Retinal pigment epithelial cell (primary cell): ENCODE measurements at places on chromosomes 12 and 14.

DNA sequence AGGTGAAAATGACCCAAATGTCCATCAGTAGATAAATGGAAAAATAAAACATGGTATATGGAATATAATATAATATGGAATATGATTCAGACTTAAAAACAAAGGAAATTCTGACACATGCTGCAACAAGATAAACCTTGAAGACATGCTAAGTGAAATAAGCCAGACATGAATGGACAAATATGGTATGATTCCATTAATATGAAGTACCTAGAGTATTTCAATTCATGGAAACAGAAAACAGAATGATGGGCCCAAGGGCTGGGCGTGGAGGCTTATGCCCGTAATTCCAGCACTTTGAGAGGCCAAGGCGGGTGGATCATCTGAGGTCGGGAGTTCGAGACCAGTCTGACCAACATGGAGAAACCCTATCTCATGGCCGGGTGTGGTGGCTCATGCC is 22.7 kb upstream of the ORAI1 start:
- DNase-seq: no peak

- no peak for DNase-seq
These were observed 149.5 kb upstream of the PELI2 start for GRCh38 chr14:55968741-55969140.

DNA sequence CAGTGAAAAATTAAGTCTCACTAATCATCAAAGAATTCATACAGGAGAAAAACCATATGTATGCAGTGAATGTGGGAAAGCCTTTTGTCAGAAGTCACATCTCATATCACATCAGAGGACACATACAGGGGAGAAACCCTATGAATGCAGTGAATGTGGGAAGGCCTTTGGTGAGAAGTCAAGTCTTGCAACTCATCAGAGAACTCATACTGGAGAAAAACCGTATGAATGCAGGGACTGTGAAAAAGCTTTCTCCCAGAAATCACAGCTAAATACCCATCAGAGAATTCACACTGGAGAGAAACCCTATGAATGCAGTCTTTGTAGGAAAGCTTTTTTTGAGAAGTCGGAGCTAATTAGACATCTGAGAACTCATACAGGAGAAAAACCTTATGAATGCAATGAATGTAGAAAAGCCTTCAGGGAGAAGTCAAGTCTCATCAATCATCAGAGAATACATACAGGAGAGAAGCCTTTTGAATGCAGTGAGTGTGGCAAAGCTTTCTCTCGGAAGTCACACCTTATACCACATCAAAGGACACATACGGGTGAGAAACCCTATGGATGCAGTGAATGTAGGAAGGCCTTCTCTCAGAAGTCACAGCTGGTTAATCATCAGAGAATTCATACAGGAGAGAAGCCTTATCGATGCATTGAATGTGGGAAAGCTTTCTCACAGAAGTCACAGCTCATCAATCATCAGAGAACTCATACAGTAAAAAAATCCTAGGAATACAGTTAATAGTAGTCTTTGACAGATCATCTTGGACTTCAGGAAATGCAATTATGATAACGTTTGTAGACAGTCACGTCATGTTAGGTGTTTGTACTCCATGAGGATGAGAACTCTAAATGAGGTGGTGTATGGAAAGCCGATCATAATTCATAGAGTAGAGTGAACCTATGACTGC is 21.1 kb downstream of the ZNF84 start:
- DNase-seq: no peak

- DNase-seq: no peak
These were observed 24.0 kb downstream of the BTBD7 start for GRCh38 chr14:93308686-93309345.

DNA sequence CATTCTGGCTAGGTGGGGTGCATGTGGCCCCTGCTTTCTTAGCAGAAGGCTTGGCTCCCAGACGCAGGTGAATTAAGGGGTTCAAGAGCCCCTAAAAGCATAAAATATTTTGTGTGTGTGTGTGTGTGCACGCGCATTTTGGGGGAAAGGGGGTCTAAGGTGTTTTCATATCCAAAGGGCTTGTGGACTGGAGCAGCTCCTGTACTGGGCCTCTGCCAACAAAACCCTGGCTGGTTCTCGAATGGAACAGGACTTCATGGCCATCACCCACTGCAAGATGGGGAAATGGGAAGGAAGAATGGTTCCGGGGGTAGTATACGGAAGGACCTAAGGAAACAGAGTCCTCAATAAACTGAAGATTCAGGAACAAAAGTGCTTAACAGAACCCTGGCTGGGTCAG is 3.9 kb upstream of the ATN1 start:
- no peak for DNase-seq

- no peak for DNase-seq
These were observed 930.2 kb upstream of the FOXG1 start for GRCh38 chr14:27836386-27836785.

DNA sequence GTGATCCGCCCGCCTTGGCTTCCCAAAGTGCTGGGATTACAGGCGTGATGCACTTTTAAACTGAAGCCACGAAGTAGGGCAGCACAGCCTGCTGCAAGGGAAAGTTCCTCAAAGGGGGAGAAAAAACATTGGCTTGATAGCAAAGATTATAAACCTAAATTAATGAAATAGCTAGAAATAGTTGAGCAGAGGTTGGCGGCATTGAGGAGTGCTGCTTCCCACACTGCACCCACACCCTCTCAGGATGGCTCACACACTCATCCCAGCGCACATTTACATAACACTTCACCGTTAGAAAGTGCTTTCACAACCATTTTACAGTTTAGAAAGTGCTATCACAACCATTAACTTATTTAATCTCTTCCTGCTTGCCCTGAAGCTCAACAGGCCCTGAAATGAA is 44.4 kb upstream of the TCL1A start:
- no peak for DNase-seq

GRCh38 chr14:63713058-63713457 is 14.8 kb downstream of the SGPP1 start:
- DNase-seq: no peak

DNA sequence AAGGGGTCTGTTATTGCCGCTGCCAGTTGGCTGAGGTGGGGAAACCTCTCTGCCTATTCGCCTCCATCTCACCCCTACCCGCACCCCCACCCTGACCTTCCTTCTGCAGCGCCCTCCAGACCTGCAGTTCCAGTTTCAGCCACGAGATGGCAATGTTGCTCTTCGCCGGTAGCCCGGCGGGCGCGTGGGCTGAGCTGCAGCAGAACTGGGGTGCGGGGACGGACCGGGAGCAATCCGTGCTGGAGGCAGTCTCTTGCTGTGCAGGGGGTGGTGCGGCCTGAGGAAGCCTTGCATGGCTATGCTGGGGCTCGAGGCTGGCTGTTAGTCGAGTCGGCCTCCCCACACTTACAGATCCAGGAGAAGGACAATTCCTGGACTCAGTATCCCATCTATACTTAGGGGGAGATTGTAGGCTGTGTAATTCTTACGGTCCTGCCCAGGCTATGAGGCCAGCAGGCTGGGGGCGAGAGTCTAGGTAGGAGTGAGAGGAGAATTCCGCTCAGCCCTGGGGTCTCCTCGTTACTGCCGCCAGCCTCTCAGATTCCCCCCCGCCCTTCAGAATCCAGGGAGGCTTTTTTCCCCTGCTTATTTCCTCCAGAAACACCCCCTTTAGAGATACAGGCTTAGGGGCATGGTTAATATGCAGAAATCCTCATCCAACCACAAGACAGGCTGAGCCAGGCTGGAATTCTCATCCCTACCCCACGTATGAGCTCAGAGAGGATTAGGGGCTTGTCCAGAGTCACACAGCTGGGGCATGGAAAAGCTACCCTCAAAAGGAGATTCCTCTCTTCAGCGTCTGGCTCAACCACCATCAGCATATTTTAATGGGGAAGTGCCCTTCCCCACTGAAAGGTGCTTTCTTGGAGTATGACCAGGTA is 118.2 kb downstream of the AACS start:
- DNase-seq: peak; percentile 20

GRCh38 chr14:99966912-99967311 is 98.3 kb upstream of the EVL start:
- DNase-seq: no peak

DNA sequence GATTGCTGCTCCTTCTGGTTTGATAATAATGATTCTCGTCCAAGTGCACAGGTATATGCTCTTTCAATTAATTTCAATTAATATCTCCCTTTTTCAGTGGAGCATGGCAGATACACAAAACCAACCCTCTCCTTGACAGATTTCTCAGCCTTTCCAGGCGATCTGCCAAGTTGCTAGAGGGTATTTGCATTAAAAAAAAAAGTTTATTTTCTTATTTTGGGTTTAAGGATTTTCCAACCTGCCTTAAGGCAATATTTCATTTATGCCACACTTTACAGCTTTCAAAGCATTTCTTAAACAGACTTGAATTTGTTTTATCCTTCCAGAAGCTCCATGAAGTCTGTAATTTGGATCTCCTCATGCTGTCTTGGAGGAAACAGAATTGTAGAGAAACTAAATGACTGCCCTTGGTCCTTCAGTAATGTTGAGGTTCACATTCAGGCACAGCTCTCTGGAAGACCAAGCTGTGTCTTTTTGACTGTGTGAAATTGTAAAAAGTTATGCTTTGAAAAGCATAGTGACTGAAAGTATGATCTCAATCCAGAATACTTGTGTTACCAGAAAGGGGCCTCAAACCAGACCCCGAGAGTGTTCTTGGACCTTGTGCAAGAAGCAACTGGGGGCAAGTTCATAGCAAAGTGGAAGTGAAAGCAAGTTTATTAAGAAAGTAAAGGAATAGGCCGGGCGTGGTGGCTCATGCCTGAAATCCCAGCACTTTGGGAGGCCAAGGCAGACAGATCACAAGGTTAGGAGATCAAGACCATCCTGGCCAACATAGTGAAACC is 2.3 kb downstream of the DGLUCY start:
- no peak for DNase-seq

DNA sequence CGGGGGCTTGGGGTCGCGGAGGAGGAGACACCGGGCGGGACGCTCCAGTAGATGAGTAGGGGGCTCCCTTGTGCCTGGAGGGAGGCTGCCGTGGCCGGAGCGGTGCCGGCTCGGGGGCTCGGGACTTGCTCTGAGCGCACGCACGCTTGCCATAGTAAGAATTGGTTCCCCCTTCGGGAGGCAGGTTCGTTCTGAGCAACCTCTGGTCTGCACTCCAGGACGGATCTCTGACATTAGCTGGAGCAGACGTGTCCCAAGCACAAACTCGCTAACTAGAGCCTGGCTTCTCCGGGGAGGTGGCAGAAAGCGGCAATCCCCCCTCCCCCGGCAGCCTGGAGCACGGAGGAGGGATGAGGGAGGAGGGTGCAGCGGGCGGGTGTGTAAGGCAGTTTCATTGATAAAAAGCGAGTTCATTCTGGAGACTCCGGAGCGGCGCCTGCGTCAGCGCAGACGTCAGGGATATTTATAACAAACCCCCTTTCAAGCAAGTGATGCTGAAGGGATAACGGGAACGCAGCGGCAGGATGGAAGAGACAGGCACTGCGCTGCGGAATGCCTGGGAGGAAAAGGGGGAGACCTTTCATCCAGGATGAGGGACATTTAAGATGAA is 630 bp downstream of the FOS start:
- DNase-seq: no peak

DNA sequence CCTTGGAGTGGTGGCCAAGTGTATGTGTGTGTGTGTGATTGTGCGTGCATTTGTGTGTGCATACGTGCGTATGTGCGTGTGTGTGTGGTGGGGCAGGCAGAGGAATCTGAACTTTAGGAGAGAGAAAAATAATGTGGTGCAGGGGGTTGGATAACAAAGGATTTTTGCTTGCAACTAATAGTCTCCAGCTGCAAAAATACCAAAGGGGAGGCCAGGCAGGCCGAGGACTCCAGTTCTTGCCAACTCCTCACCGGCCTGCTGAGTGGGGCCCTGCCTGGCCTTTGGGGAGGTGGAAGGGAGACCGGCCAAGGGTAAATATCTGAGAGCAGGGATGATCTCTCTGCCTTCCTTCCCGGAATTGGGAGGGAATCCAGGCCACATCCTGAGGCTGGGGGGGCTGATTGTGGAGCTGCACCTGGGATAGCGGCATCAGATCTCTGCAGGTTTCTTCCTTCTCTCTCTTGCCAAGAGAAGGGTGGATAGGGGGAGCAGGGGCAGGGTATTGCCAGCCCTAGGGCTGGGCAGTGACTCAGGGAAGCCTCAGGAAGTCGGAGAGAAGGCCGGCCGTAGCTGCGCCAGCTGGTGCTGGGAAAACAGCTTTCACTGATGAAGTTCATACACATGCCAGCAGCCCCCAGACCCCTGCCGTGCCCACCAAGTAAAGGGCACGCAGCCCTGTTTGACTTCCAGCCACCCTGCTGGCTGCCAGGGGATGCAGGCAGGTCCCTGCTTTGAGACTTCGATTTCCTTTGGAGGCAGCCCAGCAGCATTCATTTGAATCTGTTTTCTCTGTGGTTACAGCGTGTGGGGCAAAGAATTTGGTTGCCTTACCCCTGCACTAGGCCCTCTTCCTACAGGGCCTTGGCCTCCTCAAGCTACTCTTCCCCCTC is 4.6 kb upstream of the LRP1-AS start:
- DNase-seq: no peak

- no peak for DNase-seq
These were observed 67.0 kb upstream of the BEGAIN start for GRCh38 chr14:100654025-100654813.

- no peak for DNase-seq
These were observed 60.1 kb upstream of the RIMBP2 start for GRCh38 chr12:130775953-130776856.

- DNase-seq: no peak
These were observed 58.1 kb upstream of the CCND2 start for GRCh38 chr12:4215229-4216186.

GRCh38 chr12:42091769-42092168 is 52.9 kb downstream of the GXYLT1 start:
- DNase-seq: no peak

DNA sequence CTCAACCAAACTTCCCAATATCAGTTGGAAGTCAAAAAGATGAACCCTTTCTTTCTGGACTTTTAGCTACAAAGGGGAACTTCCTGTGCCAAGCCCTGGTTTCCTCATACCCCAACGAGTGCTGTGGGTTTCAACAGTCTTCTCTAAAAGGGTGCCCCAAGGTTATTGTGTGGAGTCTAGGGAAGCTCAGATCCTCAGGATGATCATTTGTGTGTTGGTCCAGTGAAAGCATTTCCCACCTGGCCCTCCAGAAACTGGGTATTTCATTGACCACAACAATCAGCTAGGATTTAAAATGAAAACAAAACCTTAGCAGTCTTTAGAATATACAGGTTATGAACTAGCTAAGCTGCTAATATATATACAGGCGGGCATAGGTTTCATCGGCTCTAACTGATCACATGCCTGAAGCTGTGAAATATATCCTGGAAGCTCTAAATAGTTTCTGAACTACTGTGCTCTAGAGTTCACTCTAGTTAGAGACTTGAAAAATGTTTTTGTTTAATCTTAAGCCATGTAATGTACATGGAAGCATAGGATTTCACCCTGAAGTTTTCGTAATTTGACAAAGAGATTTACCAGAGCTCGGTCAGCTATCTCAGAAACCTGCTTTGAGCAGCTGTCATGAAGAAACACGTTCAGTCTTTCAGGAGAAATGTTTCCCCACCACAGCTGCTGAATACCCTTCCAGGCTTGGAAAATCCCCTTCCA is 29.6 kb downstream of the P2RX4 start:
- DNase-seq: peak; percentile 8

DNA sequence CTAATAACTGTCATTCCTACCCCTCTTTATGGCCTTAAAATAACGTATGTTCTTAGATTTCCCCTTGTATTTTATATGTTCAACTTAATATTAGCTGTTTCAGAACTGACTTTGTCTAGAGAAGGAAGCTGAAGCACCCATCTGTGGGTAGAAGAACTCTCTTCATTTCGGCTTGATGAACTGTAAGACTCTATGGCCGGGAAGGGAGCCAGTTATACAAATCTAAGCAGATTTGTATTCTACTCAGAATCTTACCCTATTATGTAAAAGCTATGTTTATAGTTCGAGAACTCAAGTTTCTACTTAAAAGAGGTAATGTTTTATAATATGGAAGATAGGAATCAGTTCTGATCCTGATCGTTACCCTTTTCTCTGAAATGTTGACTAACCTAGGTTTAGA is 390.9 kb upstream of the PRICKLE1 start:
- DNase-seq: no peak
